ENCODE measurements at places on chromosomes 12 and 14. TPM values are rescaled to one million over a fixed set of nuclear protein-coding genes. Genes with fewer than 3 reads are reported as not detected.

DNA sequence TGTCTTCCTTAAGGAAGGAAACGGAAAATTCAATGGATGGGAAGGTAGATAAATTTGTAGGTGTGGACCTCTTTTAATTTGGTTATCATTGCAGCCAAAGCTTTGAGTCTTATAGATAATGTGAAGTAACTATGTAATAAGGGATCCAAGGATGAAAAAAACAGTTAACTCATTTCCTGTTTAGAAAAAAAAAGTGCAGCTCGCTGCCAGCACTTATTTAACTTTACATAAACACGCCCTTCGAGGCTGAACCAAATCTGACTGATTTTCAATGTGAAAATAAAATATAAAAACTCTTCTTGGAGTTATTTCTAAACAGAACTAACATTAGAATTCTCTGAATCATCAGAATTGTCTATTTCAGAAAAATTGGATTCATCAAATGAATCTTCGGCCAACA lies 7.0 kb downstream of the NUBPL start:
- DNase-seq: no peak

DNA sequence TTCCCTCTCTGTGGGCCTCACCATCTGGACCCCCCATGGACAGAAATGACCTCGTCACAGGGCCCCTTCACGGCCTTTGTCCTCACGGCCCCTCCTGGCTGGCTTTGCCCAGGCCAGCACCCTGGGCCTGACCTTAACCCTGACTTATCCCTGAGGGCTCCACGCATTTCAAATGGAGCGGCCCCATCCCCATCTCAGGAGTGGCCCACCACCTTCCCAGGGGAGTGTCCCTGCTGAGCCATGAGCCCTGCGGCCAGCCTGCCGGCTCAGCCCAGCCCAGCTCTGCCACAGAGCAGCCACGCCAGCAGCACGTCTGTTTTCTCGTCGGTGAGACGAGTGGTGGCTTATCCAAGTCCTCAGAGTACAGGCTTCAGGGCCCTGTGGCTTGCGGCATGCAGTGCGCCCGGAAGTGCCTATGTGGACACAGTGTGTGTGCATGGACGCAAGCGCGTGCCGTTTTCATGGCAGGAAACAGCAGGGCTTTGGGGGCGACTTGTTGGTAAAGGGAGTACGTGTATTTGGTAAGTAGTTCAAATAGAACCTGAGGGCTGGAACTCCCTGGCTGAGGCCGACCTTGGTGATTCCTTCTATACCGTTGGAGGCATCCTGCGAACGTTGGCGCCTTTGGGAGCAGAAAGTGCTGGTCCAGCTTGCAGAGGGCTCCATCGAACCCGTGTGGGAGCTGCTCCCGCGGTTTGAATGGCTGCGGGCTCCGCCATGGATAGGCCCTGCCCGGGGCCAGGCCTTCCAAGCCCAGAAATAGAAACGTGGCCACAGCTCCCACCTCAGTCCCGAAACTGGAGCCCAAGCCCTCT lies 52.1 kb downstream of the LRCOL1 start:
- DNase-seq: no peak

DNA sequence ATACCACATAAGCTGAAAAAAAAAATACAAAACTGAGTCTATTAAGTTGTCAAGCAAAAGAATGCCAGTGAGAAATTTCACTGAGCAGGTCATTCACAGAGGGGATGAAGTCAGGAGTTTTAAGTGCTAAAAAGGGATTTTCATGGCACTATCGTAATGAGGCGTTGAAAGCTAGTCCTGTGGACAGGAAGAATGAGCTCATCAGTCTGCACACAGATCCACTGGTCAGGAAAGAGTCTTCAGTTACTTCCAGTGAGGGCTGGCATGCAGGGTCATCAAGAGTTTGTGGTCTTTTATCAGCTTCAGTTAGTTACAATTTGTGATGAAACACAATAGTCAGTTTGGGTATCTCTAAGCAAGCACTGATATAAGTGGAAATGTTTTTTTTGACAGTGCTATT lies 88.1 kb upstream of the WSCD2 start:
- DNase-seq: no peak

- DNase-seq: no peak
Observed at GRCh38 chr14:75191100-75191499, 14.7 kb upstream of the TMED10 start.

DNA sequence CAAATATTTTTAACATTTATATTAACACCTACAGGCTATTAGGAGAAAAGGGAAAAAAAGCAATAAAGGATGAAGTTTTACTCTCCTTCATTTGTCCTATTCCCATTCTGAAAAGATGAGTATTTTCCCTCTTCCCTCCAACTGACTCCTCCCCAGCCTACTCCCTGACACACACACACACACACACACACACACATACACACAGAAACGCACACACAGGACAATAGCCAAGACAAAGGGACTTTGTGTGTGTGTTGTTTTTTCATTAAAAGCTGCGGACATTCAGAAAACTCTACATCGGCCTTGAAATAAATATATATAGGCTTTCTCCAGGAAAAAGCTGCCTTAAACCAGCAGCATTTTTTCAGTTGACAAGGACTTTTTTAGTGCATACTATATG lies 74.8 kb downstream of the PRKAB1 start:
- no peak for DNase-seq

GRCh38 chr12:101570047-101570446 lies 24.7 kb upstream of the MYBPC1 start:
- DNase-seq: no peak

RIPK3 gene
- 26.1 TPM for total RNA-seq

- DNase-seq: no peak
Observed at GRCh38 chr14:68407285-68407684, 385.6 kb downstream of the ZFP36L1 start.

DNA sequence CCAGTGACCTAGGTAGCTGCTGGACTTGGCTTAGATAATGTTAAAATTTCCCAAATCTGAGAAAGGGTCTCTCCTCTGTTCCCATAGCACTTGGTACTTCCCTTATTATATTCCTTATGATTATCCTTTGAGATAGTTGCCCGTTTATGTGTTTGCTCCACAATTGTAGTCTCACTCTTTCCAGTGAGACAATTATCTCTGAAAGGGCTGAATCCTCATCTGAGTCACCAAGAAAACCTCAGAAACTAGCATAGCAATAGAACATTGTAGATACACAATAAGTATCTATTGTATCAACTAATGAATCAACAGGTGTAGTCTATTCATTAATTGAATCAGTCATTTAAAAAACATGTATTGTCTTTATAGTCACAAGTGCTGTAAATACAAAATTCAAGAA lies 119.1 kb upstream of the FAR2 start:
- no peak for DNase-seq

- DNase-seq: no peak
Observed at GRCh38 chr14:75453817-75454434, 26.1 kb downstream of the JDP2 start.
